NCI-H1092 treated with DMSO at 0.1 percent for 48 hours (cell line): ENCODE measurements at places on chromosomes 6 and 20.
A peak's percentile ranks its signal among the peaks of the same experiment; 100 is the strongest.

DNA sequence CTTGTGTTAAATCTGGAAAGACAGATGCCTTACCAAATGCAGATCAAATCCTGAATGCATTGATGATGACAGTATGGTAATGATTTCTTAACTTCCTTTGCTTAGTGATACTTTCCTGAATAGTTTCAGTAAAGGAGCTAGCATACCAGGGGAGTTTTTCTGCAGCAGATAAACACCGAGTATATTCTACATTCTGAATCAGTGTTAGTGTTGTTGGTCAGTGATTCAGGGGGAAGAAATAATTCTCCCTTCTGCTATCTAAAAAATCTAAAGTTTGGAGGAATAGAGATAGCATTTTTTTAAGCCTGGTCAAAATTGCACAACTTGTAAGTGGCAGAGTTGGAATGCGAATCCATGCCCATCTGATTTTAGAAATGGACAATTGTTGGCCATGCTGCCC lies 512.2 kb upstream of the MARCKS start:
- DNase-seq = no peak

- DNase-seq = no peak
Observed at GRCh38 chr6:122718616-122719015, 60.9 kb upstream of the FABP7 start.

GRCh38 chr6:8852332-8852731 lies 417.0 kb upstream of the SLC35B3 start:
- DNase-seq = no peak

- DNase-seq = no peak
Observed at GRCh38 chr20:44039741-44040140, 125.1 kb downstream of the TOX2 start.

- peak; percentile 9 for DNase-seq
Observed at GRCh38 chr20:53162251-53162835, 190.2 kb downstream of the TSHZ2 start.

DNA sequence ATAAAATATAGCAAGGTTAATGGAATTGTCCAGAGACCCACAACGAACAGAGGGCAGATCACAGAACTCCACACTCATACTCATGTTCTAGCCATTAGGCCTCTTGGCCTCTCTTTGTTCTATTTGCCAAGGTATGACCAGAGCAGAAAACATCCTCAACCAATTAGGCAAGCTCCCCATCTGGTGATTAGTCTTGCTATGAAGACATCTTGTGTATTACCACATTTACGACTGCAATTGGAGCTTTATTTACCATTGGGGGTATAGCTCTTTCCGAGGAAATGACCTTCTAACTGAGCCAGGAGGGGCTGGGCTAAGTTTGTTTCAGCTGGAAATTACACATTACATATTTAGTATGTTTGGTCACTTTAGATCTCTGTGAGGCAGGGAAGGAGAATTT lies 593.9 kb downstream of the CD109 start:
- DNase-seq = no peak

GRCh38 chr6:390914-391558 lies 516 bp upstream of the IRF4 start:
- no peak for DNase-seq

DNA sequence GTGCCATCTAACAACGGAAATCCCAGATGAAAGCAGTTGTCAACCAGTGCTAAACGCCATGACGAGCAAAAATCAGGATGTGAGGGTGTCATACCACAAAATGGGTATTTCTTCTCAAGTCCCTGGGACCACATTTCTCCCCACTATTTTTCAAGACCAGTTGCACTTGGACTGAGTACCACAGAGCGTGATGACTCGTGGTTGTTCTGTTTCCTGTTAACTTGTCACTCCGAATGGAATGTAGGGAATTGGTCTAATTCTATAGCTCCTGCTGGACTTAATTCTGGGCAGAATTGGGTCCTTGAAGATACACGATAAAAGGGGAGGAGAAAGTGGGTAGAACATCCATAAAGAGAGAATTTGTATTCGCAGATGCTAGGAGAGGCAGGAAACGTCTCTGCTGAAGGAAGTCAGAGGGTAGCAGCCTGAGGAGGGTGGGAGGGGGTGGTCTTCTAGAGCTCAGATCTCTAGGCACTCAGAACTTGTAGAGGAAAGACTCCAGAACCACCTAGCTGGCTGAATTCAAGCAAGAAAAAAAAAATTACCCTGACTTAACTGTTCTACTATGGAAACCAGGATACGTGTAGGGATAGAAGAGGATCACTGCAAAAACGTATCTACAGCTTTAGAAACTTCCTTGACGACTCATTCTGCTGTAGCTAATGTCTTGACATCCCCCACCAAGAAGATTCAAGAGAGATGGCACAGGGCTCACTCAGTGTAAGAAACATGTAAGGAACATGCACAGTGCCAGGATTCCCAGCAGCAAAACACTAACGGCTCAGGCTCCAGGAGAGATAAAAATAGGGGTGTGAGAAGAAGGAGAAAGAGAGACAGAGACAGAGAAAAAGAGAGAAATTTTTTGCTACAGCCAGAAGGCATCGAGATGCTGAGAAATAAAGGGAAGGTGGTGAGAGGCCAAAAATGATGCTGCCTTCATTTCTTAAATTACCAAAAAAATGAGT lies 494.7 kb downstream of the CD83 start:
- DNase-seq = no peak

DNA sequence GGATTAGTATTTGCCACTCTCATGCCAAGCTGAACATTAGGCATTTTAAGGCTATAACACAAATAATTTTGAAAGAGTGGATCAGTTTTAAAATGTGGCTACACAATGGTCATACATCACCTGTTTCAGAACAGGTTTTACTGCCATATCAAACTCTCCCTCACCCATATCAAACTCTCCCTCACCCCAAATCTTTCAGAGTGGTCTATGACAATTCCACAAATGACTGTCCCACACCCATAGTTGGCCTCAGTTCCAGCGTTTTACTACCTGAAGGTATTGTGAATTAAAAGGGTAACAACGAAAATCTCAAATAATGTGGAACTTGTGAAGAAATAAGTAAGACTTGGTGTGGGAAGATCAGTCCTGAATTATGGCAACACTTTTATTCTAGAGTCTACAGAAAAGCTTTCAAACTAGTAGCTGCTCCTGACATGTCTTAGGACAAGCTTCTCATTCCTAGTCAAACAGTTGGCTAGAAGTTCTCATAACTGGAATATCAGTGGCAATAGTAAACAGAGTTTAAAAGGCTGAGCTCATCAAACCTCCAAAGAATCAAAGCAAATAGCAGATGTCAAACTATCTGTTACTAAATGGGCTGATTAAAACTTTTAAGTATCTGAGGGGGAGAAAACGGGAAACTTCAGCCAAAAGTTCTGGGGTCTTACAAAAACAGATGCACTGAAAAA lies 52.4 kb downstream of the MAP3K7 start:
- DNase-seq = no peak

GRCh38 chr20:33933469-33933909 lies 60.2 kb upstream of the RALY start:
- peak; percentile 66 for DNase-seq

- DNase-seq = no peak
Observed at GRCh38 chr20:4894409-4894808, 106.9 kb downstream of the SLC23A2 start.

- DNase-seq = no peak
Observed at GRCh38 chr20:51889466-51889865, 87.1 kb upstream of the SALL4 start.
